Mammary epithelial cell (primary cell): ENCODE measurements at places on chromosomes 6 and 20. TPM values are rescaled to one million over a fixed set of nuclear protein-coding genes. Genes with fewer than 3 reads are reported as not detected.

DNA sequence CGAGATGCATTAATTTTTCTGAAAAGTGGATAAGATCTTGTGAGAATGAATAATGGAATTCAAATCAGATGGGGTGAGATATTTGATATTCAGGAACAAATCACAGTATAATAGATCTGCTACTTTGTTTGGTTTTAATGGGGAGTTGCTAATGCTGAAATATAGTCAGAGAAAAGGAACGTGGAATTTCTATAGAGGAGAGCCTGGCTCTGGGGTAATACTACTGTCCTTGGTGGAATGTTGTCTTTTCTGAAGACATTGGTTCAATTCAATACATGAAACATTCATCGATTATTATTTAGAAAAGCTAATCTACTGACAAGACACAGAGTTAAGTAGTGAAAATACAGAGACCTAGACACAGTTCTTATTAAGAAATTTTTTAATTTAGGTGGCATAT lies 108.6 kb downstream of the ESR1 start:
- DNase-seq: no peak

DNA sequence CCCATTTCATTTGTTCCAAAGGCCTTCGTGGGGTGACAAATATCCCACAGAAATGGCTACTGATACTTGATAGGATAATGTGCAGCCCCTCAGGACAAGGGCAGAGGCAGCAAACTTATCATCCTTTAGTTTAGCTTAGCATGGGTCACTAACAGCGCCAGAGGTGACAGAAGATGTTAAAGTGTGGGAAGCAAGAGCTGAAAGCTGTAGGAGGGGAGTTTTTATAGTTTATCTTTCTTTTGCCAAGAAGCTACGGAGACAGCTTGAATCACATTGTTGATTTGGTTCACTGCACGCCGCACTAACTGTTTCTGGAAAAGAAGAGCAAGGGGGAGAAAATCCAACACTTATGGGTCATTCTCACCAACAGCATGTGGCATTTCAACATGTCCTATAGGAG lies 773.9 kb upstream of the MMS22L start:
- DNase-seq: no peak

DNA sequence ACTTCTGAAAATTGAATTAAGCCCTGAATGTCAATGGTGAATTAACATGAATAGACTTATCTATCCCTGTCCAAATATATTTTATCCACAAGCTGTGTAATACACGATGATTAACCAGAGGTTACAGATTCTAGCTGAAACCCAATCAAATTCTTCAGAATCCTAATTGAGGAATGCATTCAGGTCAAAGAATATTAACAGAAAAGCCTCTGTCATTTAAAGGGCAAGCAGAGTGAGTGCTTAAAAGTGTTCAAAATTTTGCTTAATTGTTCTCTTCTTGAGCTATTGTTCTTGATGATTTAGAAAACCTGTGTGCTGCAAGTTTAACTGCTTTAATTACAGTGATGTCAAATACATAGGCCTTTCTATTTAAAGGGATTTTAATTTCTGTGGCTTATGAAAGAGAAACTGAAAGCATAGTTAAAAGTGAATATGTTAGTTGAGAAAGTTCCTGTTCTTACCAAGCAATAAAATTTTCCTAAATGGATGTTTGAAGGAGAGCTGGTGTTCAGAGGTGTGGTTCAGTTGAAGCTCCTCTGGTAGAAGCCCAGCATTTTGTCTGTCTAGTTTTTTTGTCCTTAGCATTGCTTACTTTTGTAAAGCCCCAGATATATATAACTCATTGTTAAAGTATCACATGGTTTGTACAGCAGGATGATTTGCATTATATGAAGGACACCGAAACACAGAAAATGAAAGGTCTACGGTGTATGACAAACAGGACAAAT lies 466.3 kb upstream of the PLCB4 start:
- DNase-seq: no peak

Gene GABRR1
- not detected for polyA plus RNA-seq

Gene CNR1
- polyA plus RNA-seq: not detected

- peak; percentile 14 for DNase-seq
Measured at GRCh38 chr6:126661646-126662045, 321.7 kb downstream of the CENPW start.

DNA sequence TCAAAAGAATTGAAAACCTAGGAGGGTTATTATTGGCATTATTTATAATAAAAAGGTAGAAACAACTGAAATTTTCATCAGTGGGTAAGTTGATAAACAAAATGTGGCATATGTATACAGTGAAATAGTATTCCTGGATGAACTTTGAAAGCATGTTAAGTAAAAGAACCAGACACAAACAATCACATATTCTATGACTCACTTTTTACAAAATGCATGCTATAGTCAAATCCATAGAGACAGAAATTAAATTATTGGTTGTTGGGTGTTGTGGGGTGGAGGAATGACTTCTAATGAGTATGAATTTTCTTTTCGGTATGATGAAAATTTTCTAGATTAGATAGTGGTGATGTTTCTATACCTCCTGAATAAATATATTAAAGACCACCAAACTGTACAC lies 94.6 kb downstream of the LRRC1 start:
- DNase-seq: no peak

- DNase-seq: no peak
Measured at GRCh38 chr20:44616604-44616964, 34.2 kb downstream of the PKIG start.

GRCh38 chr6:55388211-55388610 lies 60.9 kb downstream of the GFRAL start:
- peak; percentile 8 for DNase-seq

- peak; percentile 20 for DNase-seq
Measured at GRCh38 chr6:159935633-159936032, 33.2 kb upstream of the IGF2R start.
